ENCODE measurements at places on chromosomes 11 and 22.

- DNase-seq, result no peak
These were observed 7.0 kb upstream of the KCNE3 start for GRCh38 chr11:74474316-74474715.

DNA sequence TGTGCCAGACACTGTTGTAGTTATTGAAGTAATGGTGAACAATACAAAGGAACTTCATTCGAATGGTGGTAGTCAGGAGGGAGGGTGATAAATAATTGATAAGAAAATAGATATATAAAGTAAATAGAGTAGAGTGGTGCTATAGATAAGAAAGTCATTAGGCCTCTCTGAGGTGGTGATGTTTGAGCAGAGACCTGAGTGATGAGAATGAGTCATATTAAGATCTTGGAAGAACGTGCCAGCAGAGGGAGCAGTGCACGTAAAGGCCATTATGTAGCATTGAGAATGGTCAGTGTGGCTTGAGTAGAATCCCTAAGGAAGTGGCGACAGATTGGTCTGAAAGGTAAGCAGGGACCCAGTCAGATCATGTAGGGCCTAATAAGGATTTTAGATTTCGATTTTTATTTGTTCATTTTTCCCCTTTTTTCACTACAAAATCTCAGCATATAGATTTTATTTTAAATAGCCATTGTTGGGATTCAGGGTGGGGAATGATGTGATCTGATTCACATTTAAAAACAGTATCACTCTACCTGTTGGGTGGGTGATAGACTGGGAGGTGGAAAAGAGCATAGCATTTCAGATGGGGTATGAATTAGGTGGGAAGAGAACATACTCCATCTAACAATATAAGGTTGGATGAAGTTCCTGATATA lies 44.7 kb downstream of the CCDC90B start:
- DNase-seq, result peak; percentile 34

- DNase-seq, result no peak
These were observed 7.2 kb upstream of the STT3A start for GRCh38 chr11:125585487-125585886.

DNA sequence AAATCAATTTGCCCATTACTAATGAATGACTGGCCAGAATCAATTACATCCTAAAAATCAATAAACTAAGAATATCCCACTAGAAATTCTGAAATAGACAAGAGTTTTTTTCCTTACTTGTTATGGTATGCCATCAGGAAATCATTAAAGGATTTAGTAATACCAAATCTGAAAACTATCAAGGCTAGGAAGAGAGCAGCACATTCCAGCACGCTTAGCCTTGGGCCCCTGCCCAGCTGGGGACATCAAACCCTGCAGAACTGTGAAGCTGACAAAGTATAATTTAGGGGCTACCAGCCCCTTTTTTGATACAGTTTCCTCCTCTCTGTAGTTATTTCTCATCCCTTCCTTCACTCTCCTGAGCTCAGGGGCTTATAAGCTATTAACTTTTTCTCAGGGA lies 247.8 kb upstream of the ZC3H12C start:
- no peak for DNase-seq

DNA sequence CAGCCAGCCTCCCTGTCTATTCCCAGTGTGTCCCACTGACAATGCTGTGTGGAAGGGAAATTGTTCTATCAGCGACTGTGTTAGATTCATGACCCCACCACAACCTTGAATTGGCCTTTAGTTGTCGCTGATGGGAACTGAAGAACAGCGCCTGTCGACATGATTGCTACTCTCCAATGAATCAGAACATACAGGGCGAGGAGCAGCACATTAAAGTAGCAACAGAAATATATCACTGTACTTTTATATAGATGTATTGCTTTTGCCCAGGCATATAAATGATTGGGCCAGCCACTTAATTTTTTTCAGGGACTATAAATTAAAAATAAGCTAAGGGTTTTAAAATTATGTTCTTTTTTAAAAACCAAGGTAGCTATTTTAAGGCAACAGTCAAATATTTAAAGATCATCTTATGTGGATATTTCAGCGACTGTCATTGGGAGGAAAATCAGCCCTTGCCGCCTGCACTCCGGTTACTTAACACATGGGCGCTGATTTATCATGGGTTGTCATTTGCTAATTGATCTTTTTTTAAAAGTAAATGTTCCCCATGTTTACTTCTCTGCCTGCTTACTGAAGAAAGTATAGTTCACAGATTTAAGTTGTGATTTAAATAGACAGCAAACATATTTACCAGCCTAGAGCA lies 42.1 kb downstream of the ARL14EP start:
- DNase-seq, result no peak

GRCh38 chr11:119726150-119726553 lies 2.8 kb downstream of the NECTIN1 start:
- DNase-seq, result no peak
